ENCODE measurements at places on chromosomes 2 and 18.

DNA sequence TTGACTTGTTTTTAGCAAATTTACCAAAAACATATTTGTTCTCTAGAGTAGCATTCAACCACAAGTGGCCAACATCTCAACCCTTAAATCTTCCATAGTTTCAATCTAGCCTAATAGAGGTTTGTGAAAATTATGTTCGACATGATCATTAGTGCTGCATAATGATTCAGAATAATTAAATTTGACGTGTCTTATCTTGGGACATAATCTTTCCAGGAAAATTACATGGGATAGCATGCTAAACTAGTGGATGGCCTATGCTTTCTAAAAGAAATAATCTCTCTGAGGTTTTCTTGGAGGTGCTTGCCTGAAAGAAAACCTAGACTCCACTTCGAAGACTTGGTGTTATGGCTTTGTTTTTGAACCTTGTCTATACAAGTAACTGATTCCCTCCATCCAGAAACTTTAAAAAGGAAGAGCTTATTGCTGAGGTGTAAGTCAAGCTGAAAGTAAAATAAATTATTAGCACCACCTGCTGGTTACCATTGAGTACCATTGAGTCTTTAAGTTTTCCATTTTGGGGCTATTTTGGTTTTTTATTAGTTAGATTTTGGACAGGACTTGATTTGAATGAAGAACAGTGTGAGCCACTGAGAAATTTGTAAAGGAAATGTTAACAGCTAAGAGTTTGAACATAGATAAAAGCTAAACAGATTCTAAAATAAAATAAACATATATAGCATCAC, 32.7 kb downstream of the COX7A2L start:
- no peak overlapping the region for H3K4me3 ChIP-seq
- DNase-seq = no peak
- H3K4me1 ChIP-seq = no peaks in the 10 kb centered on the region
- no peaks in the 10 kb centered on the region for H3K27me3 ChIP-seq
- H3K36me3 ChIP-seq = peaks cover 72% of the 10 kb centered on the region

GRCh38 chr2:68344031-68344430, 21.1 kb upstream of the PLEK start:
- H3K27ac ChIP-seq = no peak overlapping the region
- DNase-seq = no peak
- H3K4me1 ChIP-seq = no peaks in the 10 kb centered on the region
- no peak overlapping the region for H3K4me3 ChIP-seq
- H3K27me3 ChIP-seq = no peaks in the 10 kb centered on the region
- H3K36me3 ChIP-seq = no peaks in the 10 kb centered on the region

- H3K27me3 ChIP-seq = no peaks in the 10 kb centered on the region
- no peak overlapping the region for H3K4me3 ChIP-seq
- DNase-seq = peak; percentile 33
- no peak overlapping the region for H3K27ac ChIP-seq
- peaks cover 36% of the 10 kb centered on the region for H3K4me1 ChIP-seq
- H3K36me3 ChIP-seq = no peaks in the 10 kb centered on the region
Measured at GRCh38 chr2:85174943-85175342, 41.8 kb downstream of the TCF7L1 start.

DNA sequence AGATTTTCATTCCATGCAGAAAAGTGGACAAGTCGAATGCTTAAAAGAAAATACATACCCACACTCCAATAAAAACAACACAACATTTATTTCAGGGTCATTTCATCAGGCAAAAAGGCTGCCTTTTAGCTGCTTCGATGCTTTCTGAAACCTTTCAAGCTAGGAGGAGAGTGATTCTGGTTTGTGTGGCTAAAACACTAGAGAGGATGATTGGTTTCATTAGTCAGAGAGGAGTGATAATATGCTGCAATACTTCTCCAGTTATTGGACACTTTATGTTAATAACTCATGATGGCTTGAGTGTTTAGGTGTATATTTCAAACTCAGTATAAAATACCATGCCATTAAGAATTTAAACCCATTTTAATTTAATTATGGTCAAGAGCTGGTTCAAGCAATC, 614.0 kb downstream of the SLC4A3 start:
- no peaks in the 10 kb centered on the region for H3K4me1 ChIP-seq
- H3K36me3 ChIP-seq = no peaks in the 10 kb centered on the region
- no peak overlapping the region for H3K27ac ChIP-seq
- no peak overlapping the region for H3K4me3 ChIP-seq
- H3K27me3 ChIP-seq = no peaks in the 10 kb centered on the region

DNA sequence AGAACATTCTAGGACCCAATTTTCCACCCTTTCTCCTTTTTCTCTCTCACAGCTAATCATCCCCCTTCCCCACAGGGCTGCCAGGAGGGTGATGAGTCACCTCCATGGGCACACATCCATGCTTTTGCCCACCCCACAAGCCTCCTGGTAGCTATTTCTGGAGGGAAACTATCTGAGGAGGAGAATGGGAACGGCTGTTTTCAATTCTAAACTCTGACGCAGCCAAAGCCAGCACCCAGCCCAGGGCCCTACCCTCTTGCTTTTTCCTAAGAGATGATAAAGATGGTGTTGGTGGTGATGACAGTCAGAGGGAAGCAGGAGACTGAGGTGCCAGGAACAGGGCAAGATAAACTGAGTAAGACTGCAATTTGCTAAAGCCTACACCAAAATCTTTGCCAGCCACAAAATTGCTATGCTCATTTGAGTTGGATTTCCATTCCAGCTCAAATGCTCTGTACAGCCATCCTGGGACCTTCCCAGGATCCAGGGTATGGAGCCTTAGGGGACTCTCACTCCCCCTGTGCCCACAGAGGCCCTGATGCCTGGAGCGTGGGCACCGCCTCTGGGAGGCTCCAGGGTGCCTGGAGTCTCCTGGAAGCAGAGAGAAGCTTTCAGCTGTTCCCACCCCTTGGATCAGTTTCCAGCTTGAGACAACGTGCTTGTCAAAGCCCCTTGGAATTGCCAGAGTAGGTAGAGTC, 62.0 kb upstream of the FZD7 start:
- no peaks in the 10 kb centered on the region for H3K4me1 ChIP-seq
- H3K36me3 ChIP-seq = no peaks in the 10 kb centered on the region
- no peak overlapping the region for H3K4me3 ChIP-seq
- no peak for DNase-seq
- H3K27me3 ChIP-seq = no peaks in the 10 kb centered on the region
- no peak overlapping the region for H3K27ac ChIP-seq

DNA sequence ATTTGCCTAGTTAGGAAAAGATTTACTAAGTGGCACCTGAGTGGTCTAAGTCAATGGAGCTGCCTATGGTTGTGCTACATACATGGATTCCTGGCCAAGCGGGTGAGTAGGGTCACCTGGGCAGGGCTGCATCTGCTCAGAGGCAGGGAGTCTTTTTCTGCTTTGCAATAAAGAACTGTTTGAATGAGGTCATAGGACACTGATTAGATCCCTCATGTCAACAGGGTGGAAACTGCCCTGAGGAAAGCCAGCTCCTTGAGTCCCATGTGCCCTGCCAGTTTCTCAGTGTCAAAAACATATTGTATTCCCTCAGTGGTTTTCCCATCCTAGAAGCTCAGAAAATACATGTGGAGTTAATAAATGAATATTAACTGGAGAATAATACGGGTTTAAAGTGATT, 4.6 kb downstream of the LAMA3 start:
- H3K36me3 ChIP-seq = no peaks in the 10 kb centered on the region
- no peak for DNase-seq
- no peak overlapping the region for H3K27ac ChIP-seq
- peaks cover 20% of the 10 kb centered on the region for H3K27me3 ChIP-seq
- peaks cover 11% of the 10 kb centered on the region for H3K4me1 ChIP-seq

DNA sequence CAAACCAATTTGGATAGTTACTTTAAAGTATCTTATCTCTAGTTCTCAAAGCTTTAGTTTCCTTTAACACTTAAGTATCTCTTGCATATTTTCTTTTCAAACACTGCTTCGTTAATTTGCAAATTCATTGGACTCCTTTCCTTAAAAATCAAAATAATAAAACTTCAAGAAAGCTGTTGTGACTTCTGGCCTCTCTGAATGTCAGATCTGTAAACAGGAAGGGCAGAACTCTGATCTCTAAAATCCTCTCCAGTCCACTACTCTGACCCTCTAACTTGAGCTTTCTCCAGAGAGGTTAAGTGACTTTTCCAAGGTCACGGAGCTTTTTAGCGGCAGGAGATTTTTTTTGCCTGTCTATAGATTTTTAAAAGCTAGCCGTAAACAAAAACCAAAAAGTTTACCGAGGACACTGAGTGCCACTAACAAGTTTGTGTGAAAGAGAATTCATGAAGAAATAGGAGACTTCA, 155.5 kb downstream of the TGIF1 start:
- H3K36me3 ChIP-seq = no peaks in the 10 kb centered on the region
- H3K4me1 ChIP-seq = peaks cover 32% of the 10 kb centered on the region
- DNase-seq = no peak
- no peaks in the 10 kb centered on the region for H3K27me3 ChIP-seq

Data from upper lobe of right lung (tissue), 1 donor.